H54 (cell line): ENCODE measurements at places on chromosomes 1 and 21.

DNA sequence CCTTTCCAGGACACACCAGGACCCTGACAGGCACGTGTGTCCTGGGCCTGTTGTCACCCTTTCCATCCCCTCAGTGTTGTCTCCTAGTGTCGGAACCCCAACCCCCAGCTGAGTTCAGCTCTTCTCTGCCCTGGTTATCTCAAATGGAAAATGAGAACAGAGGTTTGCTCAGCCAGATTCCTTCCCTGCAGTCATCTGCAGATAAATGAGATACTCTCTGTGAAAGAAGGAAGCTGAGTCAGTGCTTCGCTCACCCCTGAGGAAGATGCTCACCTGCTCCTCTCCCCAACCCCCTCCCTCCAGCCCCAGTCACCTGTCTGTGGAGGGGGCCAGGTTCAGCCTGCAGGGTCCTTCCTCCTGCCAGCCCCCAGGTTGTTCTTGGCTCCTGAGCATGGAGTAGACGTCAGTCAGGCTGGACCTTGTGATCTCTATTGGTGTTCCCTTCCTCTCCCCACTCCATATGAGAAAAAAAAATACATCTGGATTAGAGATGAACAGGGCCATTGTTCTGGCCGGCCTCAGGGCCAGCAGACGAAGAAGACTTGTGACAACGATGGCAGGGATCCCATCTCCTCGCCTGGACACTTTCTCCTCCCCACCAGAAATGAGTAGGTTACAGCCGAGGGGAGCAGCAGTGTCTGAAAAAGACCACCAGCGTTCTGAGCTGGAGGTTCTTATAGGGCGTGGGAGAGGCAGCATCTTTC lies 20.9 kb downstream of the PHGDH start:
- no peak for DNase-seq

DNA sequence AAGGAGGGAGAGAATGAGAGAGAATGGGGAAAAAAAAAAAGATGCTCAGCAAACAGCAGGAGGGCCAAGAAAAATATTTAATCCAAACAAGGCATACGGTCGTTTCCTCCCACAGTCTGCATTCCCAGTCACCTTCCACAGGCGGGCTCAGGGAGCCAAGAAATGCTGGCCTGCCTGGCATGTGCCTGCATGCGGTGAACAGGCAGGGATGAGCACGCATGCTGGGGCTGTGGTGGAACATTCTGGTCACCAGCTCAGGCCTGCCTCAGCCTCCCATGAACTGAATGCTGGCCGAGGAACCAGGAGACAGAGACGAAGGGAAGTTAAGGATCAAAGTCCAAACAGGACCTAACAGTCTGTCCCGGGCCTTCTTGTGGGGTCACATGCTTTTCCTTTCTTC lies 335.3 kb downstream of the ASTN1 start:
- DNase-seq = no peak

DNA sequence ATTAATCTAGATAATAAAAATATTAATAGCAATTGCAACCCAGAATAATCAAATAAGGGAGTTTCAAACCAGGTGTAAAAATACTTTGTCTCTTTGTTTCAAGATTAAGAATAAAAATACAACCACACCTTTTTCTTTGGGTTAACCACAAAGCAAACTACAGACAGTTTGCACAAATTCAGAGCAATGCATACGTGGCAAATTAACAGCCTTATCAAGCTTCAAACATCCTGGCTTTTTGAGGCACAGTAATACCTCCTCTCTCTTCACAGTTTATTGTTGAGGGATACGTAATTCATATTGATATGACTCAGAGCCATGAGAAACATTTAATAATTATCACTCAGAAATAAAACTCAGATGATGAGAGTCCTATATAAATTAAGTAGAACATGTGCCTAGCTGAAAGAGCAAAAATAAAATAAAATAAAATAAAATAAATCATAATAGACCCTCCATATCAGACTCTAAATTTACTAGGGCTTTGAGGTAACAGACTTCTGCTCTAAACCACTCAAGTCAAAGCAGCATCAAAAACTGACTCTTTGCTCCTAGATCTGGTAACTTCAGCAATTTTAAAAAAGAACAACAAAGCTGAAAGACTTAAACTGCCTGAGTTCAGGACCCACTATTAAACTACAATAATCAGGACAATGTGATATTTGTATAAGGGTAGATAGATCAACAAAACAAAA lies 11.4 kb downstream of the EDEM3 start:
- DNase-seq = no peak

- DNase-seq = no peak
Measured at GRCh38 chr1:25620211-25620610, 3.6 kb downstream of the MAN1C1 start.

GRCh38 chr1:29758781-29759499 lies 522.6 kb downstream of the PTPRU start:
- no peak for DNase-seq

- DNase-seq = no peak
Measured at GRCh38 chr1:207073906-207074820, 14.5 kb upstream of the C4BPB start.
